M059J (cell line): ENCODE measurements at places on chromosomes 4 and X. TPM values are rescaled to one million over a fixed set of nuclear protein-coding genes. Genes with fewer than 3 reads are reported as not detected.

DNA sequence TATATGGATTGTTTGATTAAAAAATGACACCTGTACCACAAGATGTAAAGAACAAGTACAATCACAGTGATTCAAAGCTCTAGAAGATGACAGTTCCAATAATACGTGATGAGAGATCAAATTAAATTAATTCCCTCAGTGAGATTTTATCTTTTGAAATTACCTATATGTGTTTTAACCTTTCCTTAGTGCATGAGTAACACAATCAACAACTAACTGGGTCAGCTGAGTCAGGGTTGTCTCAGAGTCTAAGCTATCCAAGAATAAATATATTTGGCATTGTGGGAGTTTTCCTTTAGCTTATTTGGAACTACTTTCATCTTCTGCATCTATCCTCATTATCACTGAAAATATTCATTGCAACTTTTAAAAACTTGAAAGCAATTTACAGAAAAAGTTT is 162.8 kb downstream of the WDFY3 start:
- DNase-seq: peak; percentile 7

DNA sequence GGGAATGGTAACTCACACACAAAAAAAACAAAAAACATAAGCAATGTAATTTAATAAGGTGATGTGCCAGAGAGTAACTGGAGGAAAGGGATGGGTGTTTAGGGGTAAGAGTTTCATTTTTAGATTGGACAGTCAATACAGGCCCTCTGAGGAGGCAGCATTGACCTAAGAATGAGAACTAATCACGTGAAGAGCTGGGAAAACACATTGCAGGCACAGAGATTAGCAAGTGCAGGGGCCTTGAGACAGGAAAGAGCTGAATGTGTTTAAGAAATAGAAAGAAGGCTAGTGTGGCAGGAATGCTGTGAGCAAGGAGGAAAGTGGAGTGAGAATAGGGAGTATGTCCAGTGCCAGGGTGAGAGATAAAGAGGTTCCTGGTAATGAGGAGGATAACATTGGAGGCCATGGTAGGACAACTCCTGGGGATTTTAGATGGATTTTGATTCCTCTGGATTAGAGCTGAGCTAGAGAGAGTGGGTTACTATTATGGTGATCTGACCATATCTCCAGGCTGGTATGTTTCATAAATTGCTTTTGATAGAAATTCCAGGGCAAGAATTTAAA is 17.6 kb downstream of the PDLIM5 start:
- DNase-seq: no peak

- DNase-seq: no peak
Measured at GRCh38 chr4:94639298-94639697, 118.5 kb upstream of the BMPR1B start.

DNA sequence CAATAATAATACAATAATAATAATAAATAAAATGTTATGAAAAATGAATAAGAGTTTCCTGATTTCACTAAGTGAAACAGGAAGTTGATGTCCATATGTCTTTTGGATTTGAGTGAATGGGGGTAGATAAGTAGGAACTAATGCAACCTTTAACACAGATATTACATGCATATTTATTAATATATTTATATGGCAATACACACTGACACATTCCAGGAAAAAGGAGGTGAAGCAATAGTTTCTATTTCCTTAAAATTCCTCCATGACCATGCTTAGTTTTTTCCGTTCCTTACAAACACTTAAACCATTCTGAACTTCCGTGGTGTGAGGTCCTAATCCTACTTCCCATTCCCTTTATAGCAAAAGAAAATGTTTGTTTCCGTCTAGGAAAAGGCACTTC is 48.3 kb downstream of the ATXN3L start:
- no peak for DNase-seq

RNF212 gene
- total RNA-seq: 24.1 and 25.2 TPM in 2 replicates

DNA sequence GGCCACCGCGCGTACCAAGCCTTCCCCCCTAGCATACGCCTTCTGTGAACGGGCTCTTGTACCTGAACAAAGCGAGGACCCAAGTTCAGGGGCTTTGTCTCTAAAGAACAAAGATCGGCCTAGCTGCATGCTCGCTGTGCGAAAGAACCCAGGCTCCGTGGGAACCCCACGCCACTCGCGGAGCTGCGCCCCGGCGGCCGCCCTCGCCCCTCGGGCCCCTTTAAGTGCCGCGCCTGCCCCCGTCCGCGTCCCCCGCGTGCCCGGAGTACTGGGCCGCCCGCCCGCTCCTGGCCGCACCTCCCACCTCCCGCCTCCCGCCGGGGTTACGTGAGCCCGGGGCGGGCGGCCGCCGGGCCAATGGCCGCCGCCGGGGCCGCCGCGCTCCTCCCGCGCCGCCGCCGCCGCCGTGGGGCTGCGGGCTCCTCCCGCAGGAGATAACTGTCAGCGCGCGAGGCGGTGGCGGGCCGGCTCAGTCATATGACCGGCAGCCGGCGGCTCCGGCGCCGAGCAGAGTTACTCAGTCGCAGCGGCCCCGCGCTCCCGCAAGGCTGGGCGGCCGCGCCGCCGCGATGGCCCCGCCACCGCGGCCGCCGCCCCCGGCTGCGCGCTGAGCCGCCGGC is at the start of gene FNIP2:
TSS of gene FNIP2 (plus strand) at position 472 of the 620 bp plus-strand sequence. CDS start 187 bp downstream, outside the sequence.
- DNase-seq: peak; percentile 63

LRAT gene
- total RNA-seq: not detected in 2 replicates

DNA sequence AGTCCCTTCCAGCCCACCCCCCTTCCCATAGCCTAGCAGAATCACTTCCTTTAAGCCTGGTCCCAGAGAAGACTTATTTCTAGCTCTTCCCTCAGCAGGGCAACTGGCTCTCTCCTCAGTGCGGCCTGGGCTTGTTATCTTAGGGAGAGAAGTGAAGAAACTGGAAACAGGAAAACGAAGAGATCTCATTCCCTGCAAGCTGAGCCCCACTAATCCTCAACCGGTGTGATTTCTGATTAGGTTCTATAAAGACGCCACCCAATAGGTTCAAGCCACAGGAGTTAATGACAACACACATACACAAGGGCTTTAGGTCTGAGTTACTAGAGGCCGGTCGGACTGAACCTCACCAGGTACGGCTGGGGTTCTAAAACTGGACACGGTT is 3.2 kb downstream of the GSX2 start:
- DNase-seq: no peak

GRCh38 chr4:128517739-128518510 is 230.3 kb upstream of the PGRMC2 start:
- peak; percentile 90 for DNase-seq

CLNK gene
- not detected in 2 replicates for total RNA-seq

GRCh38 chr4:58738375-58738774 is 1628.2 kb upstream of the IGFBP7 start:
- no peak for DNase-seq

ALB gene
- not detected in 2 replicates for total RNA-seq

XKRX gene
- total RNA-seq: 3.2 and 3.7 TPM in 2 replicates

DNA sequence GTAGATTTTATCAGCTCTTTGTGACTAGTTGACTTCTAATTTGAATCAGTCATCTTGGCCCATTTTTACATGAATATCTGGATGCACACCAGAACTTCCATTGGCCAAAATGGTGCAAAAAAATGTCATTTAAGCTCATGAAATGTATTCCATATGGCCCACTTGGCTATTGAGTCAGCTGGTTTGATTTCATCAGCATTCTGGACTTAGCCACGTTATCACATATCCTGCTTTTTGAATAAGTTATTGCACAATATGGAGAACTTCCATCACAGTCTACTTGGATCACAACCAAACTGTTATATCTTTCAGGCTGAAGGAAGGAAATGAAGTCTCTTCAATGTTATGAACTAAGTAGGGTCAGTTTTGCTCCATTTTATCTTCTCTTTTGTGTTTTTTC is 640.6 kb downstream of the PCDH7 start:
- DNase-seq: no peak

KANTR gene
- 3.3 TPM in 2 replicates for total RNA-seq

ARHGAP6 gene
- total RNA-seq: 0.27 and 0.44 TPM in 2 replicates

GRCh38 chr4:159206427-159206871 is 103.6 kb downstream of the RAPGEF2 start:
- DNase-seq: peak; percentile 50

P2RY4 gene
- 0.15 TPM in 1 of 2 replicates, not detected in the other for total RNA-seq

DNA sequence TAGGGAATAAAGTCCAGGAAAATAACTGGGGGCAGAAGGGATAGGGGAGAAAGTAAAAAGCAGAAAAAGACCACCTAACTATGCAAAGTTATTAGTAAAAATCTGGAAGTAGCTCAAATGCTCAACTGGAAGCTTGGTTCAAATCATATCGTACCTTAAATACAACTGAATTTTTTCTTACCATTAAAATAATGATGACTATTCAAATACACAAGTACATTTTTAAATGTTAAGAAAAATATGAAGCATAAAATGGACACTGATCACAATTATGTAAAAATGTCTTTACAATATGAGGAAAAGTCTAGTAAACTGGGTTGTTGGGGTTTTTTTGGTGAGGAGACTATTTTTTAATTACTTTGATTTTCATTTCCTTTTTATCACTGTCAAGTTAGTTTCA is 3.1 kb downstream of the BRWD3 start:
- DNase-seq: no peak

DNA sequence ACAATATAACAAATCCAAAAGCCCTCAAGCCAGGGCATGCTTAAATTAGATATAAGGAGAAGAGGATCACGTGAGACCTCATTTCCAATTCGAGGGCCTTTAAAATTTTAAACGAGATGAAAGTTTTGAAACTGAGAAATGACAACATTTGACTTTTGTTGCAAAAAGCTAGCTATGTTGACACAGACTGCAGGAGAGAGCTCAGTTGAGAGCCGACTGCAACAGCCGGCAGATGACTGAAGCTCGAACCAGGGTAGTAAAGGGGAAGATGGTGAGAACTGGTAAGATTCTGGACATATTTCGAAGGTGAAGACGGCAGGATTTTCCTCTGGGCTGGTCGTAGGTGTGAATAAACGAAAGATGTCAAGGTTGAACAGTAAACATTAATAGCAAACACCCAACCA is 773 bp downstream of the PRMT9 start:
- DNase-seq: peak; percentile 18

- no peak for DNase-seq
Measured at GRCh38 chr4:1795299-1796195, 2.5 kb downstream of the FGFR3 start.

FGFBP1 gene
- 0.49 TPM in 1 of 2 replicates, not detected in the other for total RNA-seq

DNA sequence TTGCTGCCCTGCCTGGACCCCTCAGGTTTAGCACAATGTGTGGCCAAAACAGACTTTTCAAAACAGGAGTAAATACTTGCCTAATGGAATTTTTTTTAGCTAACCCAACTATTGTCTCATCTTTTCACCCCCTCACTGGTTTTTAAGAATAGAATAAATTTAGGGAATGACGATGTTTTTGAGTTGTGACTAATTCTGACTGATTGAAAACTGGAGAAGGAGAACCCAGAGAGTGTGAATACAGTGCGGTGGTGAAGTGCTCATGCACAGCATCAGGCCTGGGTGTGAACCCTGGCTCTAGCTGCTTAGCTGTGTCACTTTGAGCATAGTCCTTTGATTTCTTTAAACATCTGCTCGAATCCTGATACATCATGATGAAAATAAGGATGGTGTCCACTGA is 10.5 kb downstream of the ANTXR2 start:
- DNase-seq: no peak

GRCh38 chr4:113285501-113285900 is 236.0 kb downstream of the ANK2 start:
- no peak for DNase-seq

IL2 gene
- total RNA-seq: not detected in 2 replicates

DNA sequence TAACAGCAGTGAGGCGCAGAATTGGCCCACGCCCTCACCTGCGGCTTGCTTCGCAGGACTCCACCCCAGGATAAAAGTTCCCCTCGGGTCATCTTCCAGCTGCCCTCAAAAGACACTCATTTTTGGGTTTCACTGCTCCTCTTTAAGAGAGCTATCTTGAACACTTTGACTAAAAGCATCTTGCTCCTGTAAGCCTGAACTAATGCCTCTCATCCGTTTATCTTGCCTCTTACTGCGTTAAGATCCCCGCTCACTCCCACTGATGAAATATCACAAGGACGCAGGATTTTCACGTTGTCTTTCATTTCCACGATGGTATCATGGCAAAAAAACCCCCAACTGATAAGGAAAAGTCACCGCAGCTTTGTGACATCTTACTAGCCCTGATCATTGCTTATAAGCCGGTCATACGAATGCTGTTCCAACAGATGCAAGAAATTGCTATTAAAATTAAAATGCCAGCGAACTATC is 591 bp upstream of the ACSL4 start:
- no peak for DNase-seq

DNA sequence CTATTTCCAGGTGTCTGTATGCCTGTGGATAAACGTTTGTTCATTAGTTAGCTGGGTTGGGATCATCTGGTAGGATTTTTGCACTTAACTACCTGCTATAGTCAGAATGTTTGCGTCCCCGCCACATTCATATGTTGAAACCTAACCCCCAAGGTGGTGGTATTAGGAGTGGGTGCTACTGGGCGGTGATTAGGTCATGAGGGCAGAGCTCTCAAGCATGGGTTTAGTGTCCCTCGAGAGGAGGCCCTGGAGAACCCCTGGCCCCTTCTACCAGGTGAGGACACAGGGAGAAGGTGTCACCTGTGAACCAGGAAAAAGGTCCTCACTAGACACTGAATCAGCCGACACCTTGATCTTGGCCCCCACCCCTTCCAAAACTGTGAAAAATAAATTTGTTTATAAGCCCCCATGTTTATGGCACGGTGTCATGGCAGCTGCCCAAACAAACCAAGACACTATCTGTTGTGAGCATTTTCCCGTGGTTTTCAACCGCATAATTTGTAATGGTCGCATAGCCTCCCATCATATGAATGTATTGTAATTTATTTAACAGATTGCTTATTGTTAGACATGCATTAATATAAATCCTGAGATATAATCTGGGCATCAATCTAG is 92.7 kb upstream of the TRIM2 start:
- DNase-seq: no peak

DNA sequence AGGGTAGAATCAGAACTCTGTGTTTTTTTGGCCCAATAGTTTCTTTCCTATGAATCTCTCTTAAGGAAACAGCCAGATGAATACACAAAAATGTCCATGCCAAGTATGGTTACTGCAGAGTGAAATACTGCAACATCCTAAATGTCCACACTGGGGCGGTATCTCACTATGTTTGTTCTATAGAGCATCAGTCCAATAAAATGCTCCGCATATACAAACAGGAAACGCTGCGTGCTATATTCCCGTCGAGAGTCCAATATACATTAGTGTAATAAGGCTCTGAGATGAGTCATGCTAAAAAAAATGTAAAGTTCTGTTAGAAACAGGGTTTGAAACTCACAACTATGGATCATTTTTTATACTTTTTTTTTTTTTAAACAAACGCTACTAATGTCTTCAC is 72.9 kb upstream of the ENOX2 start:
- DNase-seq: peak; percentile 61

GPR173 gene
- 0.54 and 0.81 TPM in 2 replicates for total RNA-seq

GRCh38 chr4:97334348-97334747 is 808.9 kb downstream of the STPG2 start:
- DNase-seq: no peak

ADH1A gene
- total RNA-seq: not detected in 2 replicates

XIAP gene
- total RNA-seq: 29.8 and 44.2 TPM in 2 replicates

- DNase-seq: no peak
Measured at GRCh38 chrX:52983321-52984000, 25.1 kb upstream of the FAM156A start.

GRCh38 chr4:151313306-151314009 is 11.9 kb downstream of the SH3D19 start:
- no peak for DNase-seq

- DNase-seq: peak; percentile 18
Measured at GRCh38 chrX:22652596-22652995, 347.2 kb upstream of the DDX53 start.

GRCh38 chr4:4853921-4854648 is 5.4 kb upstream of the MSX1 start:
- no peak for DNase-seq
